ENCODE measurements at places on chromosomes 2 and 18.

GRCh38 chr18:12628706-12629702, 28.9 kb downstream of the SPIRE1 start:
- no peak for DNase-seq

DNA sequence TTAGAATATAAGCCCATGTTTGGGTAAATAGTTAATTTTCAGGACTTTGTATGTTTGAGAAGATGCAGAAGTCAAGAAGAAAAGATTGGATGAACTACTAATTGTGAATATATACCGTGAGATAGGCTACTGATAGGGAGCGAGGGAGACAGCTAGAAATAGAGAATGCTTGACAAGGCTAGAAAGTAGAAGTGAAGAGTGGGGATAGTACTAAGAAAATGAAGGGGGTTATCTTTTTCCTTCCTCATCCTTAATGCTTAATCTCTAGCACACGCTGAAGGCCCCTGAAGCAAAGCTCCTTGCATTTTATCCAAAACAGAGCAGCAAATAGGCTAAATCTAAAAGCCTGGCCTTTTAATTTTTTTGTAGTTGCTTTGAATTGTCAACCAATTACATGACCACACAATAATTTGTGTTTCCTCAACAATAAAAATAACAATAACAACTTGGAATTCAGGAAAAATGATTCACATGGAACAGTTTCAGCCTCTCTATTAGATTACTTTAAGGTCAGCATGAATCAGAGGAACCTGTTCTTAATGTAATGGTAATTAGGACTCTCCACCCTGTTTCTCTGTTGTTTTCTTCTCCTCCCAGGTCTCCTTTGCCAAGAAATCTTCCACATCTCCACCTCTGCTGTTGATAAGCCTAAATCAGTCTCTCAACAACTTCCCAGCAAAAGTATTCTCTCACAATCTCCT, 1071.3 kb upstream of the ZEB2 start:
- no peak for DNase-seq

GRCh38 chr2:132547090-132547687, 122.8 kb downstream of the LYPD1 start:
- peak; percentile 20 for DNase-seq

GRCh38 chr2:62871506-62871905, 166.0 kb downstream of the EHBP1 start:
- DNase-seq: no peak

- peak; percentile 47 for DNase-seq
These were observed 9.4 kb upstream of the IL1RL1 start for GRCh38 chr2:102301867-102302362.

- no peak for DNase-seq
These were observed 78.6 kb downstream of the NDUFA10 start for GRCh38 chr2:239946562-239946863.

GRCh38 chr2:173884025-173884802, 81.0 kb downstream of the SP3 start:
- no peak for DNase-seq

DNA sequence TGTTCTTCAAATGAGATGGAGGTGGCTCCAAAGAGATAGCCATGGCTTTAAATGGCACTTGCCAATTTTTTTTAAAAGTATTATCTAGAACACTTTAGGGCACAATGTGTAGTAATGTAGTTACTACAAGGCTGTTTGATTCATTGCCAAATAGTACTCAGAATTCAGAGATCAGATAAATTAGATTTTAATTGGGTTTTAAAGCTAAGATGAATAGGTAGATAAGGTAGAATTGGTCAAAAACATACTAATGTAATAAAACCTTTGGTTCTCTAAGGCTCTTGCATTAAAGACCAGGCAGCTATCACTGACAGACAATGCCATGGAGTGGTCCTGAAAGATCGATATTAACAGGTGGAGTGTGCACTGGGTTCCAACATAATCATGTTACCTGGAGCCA, 365.9 kb downstream of the LRRTM1 start:
- no peak for DNase-seq

- DNase-seq: no peak
These were observed 10.5 kb upstream of the DSG2 start for GRCh38 chr18:31487246-31488015.

- no peak for DNase-seq
These were observed 38.2 kb upstream of the CYP1B1 start for GRCh38 chr2:38113981-38114708.

- no peak for DNase-seq
These were observed 68.7 kb upstream of the PSMD14 start for GRCh38 chr2:161239326-161240109.

- no peak for DNase-seq
These were observed 30.5 kb upstream of the ATP8B1 start for GRCh38 chr18:57833441-57834101.

GRCh38 chr2:25104736-25105135, 62.9 kb downstream of the EFR3B start:
- DNase-seq: no peak

- no peak for DNase-seq
These were observed 502.7 kb downstream of the CBLN2 start for GRCh38 chr18:72041313-72042032.

- no peak for DNase-seq
These were observed 466.0 kb downstream of the PTH2R start for GRCh38 chr2:208872591-208872990.

DNA sequence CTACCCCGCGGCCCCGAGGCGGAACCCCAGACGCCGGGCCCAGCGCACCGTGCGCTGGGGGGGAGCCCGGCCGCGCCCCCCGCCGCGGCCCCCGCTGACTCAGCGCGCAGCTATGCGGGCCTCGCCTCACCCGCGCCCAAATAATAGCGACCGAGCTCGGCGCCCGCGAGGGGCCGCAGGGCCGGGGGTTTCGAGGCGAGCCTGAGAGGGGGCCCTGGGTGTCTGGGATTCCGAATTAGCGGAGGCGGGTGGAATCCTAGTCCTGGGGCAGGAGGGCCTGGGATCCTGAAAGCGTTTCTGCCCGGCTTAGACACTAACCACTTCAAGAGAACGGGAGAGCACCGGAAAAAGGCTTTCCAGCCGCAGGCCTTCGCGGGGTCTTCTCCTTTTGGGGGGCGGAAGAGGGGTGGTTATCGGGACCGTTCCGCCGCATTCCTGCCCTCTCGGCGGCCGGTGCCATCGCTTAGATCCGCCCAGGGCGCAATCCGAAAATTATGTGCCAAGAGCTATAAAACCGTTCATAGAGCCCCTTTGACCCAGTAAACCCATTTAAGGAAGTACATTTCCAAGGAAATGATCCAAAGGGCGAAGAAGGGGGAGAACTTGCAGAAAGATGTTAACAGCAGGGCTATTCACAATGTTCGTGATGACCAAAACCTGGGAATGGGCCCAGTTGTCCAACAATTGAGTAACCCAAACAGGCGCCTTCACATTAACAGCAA, 681 bp upstream of the ROCK2 start:
- no peak for DNase-seq

- DNase-seq: no peak
These were observed 3.2 kb upstream of the NEMP2 start for GRCh38 chr2:190537765-190538164.

- no peak for DNase-seq
These were observed 190.4 kb downstream of the RIT2 start for GRCh38 chr18:42925036-42925435.

- DNase-seq: no peak
These were observed 9.1 kb upstream of the STK39 start for GRCh38 chr2:168256448-168256847.
